ENCODE measurements at places on chromosomes 16 and 17.

DNA sequence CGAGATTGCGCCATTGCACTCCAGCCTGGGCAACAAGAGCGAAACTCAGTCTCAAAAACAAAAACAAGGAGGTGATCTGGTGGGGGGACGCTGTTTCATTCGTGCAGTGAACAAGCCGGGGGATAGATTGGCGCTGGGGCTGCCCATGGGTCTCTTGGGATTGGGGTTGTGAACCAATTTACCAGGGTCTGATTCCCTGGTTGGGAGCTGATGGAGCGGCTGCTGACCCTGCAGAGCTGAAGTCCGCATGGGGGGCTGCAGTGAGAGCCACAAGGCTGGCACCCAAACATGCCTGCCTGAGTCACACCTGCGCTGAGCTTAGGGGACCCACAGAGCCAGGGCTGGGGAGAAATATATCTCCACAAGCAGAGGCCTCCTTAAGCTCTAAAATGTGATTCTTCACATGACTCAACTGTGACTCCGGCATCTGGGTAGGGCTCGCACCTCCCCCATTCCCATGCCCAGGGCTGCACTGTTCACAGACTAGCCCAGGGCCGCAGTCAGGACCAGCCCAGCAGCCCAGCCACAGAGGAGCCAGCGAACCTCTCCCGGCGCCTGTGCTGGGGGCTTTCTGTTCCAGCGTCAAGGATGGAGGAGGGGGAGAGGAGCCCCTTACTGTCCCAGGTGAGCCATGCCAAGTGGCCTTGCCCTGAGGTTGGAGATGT, 5.0 kb downstream of the TSPAN10 start:
- no peak for DNase-seq

GRCh38 chr17:73710095-73710592, 65.9 kb upstream of the SDK2 start:
- no peak for DNase-seq

- no peak for DNase-seq
Measured at GRCh38 chr17:65261152-65261551, 124.0 kb downstream of the RGS9 start.

DNA sequence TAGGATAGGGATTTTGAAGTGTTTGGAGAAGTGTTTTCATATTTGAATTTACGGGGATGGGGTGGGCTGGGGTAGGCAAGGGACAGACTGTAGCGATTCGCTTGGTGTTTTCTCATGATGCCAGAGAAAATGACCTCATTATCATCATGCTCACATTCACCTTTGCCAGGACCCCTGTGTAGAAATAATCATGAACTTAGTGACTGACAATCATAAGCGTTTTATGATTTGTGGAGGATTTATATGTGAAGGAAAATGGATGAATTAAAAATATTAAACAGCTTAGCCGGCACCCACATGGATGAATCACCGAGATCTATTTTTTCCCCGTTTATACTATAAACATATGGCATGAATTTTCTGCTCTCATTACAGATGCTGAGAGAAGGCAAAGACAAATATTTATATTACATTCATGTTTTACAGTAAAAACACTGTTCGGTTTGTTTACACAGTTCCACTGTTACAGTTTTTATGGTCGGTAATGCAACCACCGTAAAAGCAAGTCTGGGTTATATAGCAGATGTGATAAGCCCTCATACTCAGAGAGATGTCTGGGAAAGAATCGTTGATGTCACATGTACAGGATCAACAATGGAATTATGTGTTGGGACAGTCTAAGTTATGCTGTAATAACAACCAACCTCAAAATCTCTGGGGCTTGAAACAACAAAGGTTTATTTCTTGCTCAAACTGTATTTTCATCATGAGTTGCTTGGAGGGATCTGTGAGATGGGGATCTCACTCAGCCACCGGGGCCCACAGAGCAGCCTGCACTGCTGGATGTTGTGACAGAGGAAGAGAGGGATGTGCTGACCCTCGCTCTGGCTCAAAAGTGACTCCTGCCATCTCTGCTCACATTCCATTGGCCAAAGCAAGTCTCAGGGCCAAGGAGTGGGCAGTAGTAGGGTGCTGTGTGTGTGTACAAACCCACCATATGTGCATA, 85.1 kb downstream of the WWOX start:
- DNase-seq: no peak

DNA sequence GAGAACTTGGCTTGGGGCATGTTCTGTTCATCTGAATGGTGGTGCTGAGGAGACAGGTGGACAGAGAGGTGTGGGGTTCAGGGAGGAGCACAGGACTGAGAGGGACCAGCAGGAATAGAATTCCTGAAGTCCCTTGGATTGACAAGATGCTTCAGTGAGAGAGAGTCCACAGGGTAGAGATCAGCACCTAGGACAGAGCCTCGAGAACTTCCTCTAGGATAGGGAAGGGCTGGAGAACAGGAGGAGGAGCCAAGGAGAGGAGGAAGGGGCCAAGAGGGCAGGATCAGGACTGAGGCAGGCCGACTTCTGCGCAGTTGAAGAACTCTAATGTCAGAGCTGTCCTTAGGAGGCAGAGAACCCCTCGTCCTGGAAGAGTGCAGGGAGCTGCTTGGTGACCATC, 138.4 kb downstream of the PRKCB start:
- no peak for DNase-seq

GRCh38 chr16:61891460-61891859, 144.8 kb downstream of the CDH8 start:
- DNase-seq: no peak

DNA sequence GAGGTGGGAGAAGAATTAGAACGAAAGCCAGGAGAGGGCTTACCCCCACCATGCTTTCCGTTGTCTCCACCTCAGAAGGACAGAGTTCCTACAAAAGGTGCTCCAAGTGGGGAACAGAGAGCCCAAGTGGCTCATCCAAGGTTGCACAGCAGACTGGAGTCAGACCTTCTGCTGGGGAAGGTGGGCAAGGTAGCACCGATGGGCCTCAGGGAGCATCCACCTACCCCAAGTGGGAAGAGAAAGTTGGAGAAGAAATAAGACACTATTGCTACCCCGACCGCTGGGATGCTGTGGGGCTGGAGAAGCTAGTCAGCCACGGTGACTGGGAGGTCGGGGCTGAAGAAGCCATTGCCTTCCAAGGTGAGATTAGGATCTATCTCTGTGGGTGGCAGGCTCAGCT, 21.5 kb downstream of the UNC119 start:
- no peak for DNase-seq

- DNase-seq: no peak
Measured at GRCh38 chr16:12341423-12341822, 364.9 kb downstream of the SNX29 start.

GRCh38 chr17:42122371-42123303, at the start of gene HSPB9:
TSS of gene HSPB9 (plus strand) at chr17:42122804. CDS start at chr17:42122851, 47 bp downstream.
- DNase-seq: no peak

- DNase-seq: no peak
Measured at GRCh38 chr17:75849279-75849646, 5.1 kb upstream of the UNC13D start.

DNA sequence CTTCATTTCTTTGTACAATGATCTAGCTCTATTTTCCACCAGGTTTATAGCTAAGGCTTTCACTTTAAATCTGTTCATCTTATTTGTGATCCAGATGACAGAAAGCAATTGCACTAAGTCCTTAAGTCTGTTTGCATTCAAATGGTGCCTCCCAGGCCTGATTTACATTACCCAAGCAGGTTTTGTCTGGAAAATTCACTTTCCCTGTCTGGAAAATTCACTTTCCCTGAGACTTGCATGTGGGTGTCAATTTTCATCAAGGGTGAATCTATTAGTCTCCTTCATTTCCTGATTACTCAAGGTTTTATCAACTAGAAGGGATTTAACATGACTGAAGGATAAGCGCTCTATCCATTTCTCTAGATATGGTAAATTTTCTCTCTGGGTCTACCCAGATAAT, 1480.2 kb upstream of the GOT2 start:
- DNase-seq: no peak

GRCh38 chr17:51803161-51803560, 355.4 kb downstream of the CA10 start:
- no peak for DNase-seq

DNA sequence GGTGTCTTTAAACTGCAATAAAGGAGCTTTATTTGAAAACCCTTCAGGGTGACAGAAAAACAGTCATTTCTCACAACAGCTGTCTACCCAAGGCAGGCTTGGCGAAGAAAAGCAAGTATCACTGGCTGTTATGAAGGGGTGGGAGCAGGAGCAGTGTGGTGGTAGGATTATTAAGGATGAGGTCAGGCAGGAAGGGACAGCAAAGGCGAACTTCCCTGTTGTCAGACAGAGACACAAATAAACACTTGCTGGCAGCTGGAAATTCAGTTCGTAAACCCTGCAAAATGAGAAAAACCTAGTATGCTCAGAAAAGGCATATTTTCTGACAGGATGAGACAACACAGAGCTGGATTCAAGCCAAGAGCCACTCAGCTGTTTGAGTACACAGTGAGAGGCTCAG, 416.3 kb upstream of the CDH5 start:
- no peak for DNase-seq

GRCh38 chr17:77118251-77118928, 22.4 kb upstream of the SEC14L1 start:
- DNase-seq: no peak

DNA sequence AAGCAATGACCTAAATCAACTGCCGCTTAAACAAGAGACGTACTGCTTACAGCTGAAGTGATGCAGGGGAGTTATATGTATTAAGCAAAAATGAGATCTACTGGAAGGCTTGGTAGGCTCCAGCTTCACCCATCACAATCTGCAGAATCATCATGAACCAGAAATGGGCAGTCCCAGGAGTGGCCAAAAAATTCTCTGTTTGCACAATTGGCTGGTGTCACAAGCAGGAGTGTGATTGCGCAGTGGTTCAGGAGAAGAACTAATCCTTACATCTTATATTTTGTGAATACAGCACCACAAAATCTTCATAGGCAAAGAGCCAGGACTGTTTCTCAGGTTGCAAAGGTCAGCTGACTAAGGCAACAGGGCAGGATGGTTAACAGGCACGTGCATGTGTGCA, 75.9 kb downstream of the CES1 start:
- no peak for DNase-seq

DNA sequence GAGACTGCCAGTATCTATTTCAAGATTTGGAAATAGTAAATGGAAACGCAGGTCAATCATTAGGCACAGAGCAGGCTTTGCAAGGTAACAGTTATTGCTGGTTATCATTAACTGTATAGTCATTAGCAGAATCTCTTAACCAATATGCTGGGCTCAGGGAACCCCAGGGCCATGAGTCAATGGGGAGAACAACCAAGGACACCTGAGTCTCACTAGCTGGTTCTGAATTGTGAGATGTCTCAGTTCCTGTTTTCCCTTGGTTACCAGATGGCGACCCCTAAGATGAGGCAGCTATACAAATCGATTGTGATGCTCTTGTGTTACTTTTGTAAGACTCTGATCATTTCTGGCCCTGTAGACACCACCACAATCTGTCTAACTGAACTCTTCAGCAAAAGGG, 385.3 kb downstream of the HAPSTR1 start:
- no peak for DNase-seq

DNA sequence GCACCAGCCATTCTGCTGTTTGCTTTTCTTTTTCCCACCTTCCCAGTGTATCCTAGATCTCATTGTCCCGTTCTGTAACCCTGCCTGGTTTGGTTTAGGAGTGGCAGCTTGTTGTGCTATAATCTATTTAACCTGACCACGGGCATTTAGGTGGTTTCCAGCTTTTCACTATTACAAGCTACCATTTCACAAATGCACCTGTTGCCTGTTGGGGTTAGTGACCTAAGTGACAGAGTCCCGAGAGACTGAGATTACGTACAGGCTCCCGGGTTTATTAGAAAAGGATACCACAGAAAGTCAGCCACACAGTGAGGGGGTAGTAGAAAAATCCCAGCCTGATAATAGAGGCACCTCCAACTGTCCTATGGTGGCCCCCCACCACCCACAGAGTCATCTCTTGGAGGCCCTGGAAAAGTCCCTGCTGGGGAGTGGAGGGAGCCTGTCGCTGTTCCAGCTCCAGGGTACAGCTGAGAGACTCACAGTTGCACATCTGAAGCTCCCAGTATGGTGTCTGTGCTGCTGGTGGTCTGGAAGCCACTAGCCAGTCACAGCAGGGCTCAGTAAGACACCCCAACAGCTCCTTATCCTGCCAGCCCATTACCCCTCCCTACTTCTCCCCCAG, 21.2 kb downstream of the CLEC16A start:
- no peak for DNase-seq

DNA sequence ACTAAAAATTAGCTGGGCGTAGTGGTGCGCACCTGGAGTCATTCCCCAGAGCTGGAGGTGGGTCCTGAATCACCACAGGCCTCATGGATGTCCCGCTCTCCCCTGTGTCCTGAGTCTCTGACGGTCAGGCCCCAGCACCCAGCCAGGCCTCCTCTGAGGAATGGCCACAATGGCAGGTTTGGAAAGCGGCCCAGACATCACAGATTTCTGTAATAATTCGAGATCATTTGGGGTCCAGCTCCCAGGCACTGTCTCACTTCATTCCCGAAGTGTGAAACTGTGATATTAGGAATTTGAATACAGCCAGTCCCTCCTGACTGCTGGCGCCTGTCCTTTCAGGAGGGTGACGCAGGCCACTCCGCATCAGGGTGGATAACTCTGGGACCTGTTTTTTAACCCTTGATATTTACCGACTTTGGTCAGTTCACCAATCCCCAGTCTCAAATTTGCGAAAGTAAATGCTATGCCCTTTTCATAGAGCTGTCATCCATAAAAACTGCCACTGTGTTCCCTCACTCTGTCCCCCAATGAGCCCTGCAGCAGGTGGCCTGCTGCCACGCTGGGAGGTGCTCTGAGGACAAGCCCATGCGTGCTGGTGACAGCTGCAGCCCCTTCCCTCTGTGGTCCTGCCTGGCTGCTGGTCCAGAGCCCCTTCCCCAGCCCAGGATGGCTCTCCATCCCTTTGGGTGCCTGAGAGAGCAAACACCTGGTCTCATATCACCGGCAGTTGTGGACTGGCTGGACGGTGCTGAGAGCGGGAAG, 28.3 kb upstream of the RPTOR start:
- no peak for DNase-seq

- no peak for DNase-seq
Measured at GRCh38 chr17:61595418-61596186, 4.6 kb upstream of the NACA2 start.

DNA sequence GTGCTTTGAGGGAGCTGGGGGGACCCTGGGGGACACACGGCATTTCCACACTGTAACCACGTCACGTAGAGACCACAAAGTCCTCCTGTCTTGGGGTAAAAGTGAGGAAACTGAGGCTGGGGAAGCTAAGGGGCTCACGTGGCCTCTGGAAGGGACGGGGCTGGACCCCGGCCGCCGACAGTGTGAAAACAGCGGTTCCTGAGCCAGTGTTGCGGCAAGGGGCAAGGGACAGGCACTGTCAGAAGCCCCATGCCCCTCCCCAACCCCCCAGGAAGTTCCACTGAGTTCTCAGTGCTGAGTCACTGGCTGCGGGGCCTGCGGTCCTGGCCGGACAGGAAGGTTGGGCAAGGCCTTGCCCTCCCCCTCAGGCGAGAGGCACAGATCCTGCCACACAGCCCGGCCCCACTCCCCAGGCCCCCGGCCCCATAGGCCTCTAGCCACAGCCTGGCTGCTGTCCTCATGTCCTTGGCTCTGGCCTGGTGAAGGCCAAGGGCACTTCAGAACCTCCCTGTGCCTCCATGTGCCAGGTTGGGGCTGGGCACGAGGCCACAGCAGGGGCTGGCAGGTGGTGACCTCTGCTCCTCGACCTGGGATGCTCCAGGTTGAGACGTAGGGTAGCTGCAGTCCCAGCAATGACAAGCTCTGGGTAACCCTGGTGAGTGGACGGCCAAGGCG, 5.0 kb upstream of the CCDC57 start:
- DNase-seq: peak; percentile 85
